A549 (cell line): ENCODE measurements at places on chromosomes 3 and 15. TPM values are rescaled to one million over a fixed set of nuclear protein-coding genes. Genes with fewer than 3 reads are reported as not detected.

Gene DNASE1L3
- not detected in 3 replicates for polyA plus RNA-seq

Gene ALPK3
- 0.17 to 0.26 TPM (median 0.24 TPM) in 3 replicates for polyA plus RNA-seq

Gene FETUB
- polyA plus RNA-seq: 0.06 to 0.14 TPM in 2 of 3 replicates, not detected in the other

Gene C3orf22
- not detected in 3 replicates for polyA plus RNA-seq

Gene PEAK1
- 7.5 to 9.1 TPM (median 8.0 TPM) in 3 replicates for polyA plus RNA-seq

Gene ZNF385D
- not detected in 3 replicates for polyA plus RNA-seq

Gene CADM2
- 0.05 to 0.11 TPM (median 0.07 TPM) in 3 replicates for polyA plus RNA-seq

Gene LMCD1
- 64.3 to 73.2 TPM (median 67.7 TPM) in 3 replicates for polyA plus RNA-seq

Gene USP50
- polyA plus RNA-seq: 0.14 TPM in 1 of 3 replicates, not detected in the others

Gene SIDT1
- polyA plus RNA-seq: 0.25 to 0.43 TPM (median 0.25 TPM) in 3 replicates

Gene CPB1
- not detected in 3 replicates for polyA plus RNA-seq

Gene GHSR
- polyA plus RNA-seq: not detected in 3 replicates

Gene MRAS
- 11.5 to 15.0 TPM (median 13.0 TPM) in 3 replicates for polyA plus RNA-seq

Gene CLDN18
- polyA plus RNA-seq: not detected in 3 replicates

Gene TTLL13
- polyA plus RNA-seq: 0.17 to 0.29 TPM (median 0.24 TPM) in 3 replicates

Gene SLC12A8
- polyA plus RNA-seq: 3.4 to 5.0 TPM (median 4.2 TPM) in 3 replicates

Gene SCAP
- 21.9 to 25.9 TPM (median 24.8 TPM) in 3 replicates for polyA plus RNA-seq

Gene FAM81A
- 11.5 to 15.1 TPM (median 12.7 TPM) in 3 replicates for polyA plus RNA-seq

Gene SPSB4
- 0.04 to 0.05 TPM (median 0.05 TPM) in 3 replicates for polyA plus RNA-seq

Gene ADPRH
- 3.3 to 4.2 TPM (median 3.8 TPM) in 3 replicates for polyA plus RNA-seq

Gene VPS39
- 16.7 to 19.5 TPM (median 18.3 TPM) in 3 replicates for polyA plus RNA-seq

Gene MUSTN1
- polyA plus RNA-seq: not detected in 3 replicates

Gene LDHAL6B
- polyA plus RNA-seq: not detected in 3 replicates

Gene CYP8B1
- not detected in 3 replicates for polyA plus RNA-seq

Gene FXR1
- 95.0 to 101 TPM (median 98.3 TPM) in 3 replicates for polyA plus RNA-seq

Gene GOLGA8O
- 0.28 to 0.51 TPM (median 0.39 TPM) in 3 replicates for polyA plus RNA-seq

Gene ACTC1
- 0.43 to 1.1 TPM (median 1.0 TPM) in 3 replicates for polyA plus RNA-seq

Gene GALNT15
- not detected in 3 replicates for polyA plus RNA-seq

Gene PTH1R
- polyA plus RNA-seq: 0.53 to 0.76 TPM (median 0.54 TPM) in 3 replicates

Gene TRIM42
- not detected in 3 replicates for polyA plus RNA-seq

Gene ADAMTS7
- polyA plus RNA-seq: 2.7 to 3.2 TPM (median 2.9 TPM) in 3 replicates

Gene SLC15A2
- polyA plus RNA-seq: 0.09 to 0.42 TPM (median 0.18 TPM) in 3 replicates

Gene KBTBD8
- 0.53 to 0.66 TPM (median 0.61 TPM) in 3 replicates for polyA plus RNA-seq

Gene ATP10A
- polyA plus RNA-seq: 6.6 to 7.6 TPM (median 6.8 TPM) in 3 replicates

Gene SLC2A2
- polyA plus RNA-seq: not detected in 3 replicates

Gene FAM107A
- not detected in 3 replicates for polyA plus RNA-seq

Gene MYL3
- polyA plus RNA-seq: 0.25 TPM in 1 of 3 replicates, not detected in the others

Gene CDC25A
- polyA plus RNA-seq: 9.8 to 10.2 TPM (median 10.0 TPM) in 3 replicates

Gene CILP
- 0.07 to 0.09 TPM (median 0.09 TPM) in 3 replicates for polyA plus RNA-seq

Gene IL20RB
- 1.0 to 1.6 TPM (median 1.1 TPM) in 3 replicates for polyA plus RNA-seq

Gene AQP9
- not detected in 3 replicates for polyA plus RNA-seq

Gene GADL1
- polyA plus RNA-seq: not detected in 3 replicates

Gene HIGD1A
- polyA plus RNA-seq: 137 to 147 TPM (median 146 TPM) in 3 replicates

Gene RTP1
- polyA plus RNA-seq: not detected in 3 replicates

Gene EOMES
- polyA plus RNA-seq: 0.74 to 1.0 TPM (median 0.84 TPM) in 3 replicates

Gene BOC
- 3.4 to 4.0 TPM (median 3.6 TPM) in 3 replicates for polyA plus RNA-seq

Gene ALDH1A2
- 0.22 to 0.35 TPM (median 0.25 TPM) in 3 replicates for polyA plus RNA-seq

Gene CYP1A1
- 0.46 to 0.62 TPM (median 0.50 TPM) in 3 replicates for polyA plus RNA-seq

Gene JMJD7
- polyA plus RNA-seq: 3.0 to 3.9 TPM (median 3.4 TPM) in 3 replicates

Gene PCOLCE2
- 38.5 to 41.6 TPM (median 41.0 TPM) in 3 replicates for polyA plus RNA-seq

Gene CD200R1
- 0.05 to 0.13 TPM (median 0.08 TPM) in 3 replicates for polyA plus RNA-seq

Gene CKMT1A
- polyA plus RNA-seq: 1.5 to 2.9 TPM (median 1.6 TPM) in 3 replicates

Gene VWA5B2
- 0.37 to 0.48 TPM (median 0.47 TPM) in 3 replicates for polyA plus RNA-seq

Gene SNX22
- polyA plus RNA-seq: 0.73 to 1.1 TPM (median 0.91 TPM) in 3 replicates

Gene UROC1
- not detected in 3 replicates for polyA plus RNA-seq

Gene SPINK8
- polyA plus RNA-seq: not detected in 3 replicates
